T-helper 2 cell (primary cell): ENCODE measurements at places on chromosomes 2 and 18.

GRCh38 chr2:198991431-198991830 lies 466.3 kb downstream of the SATB2 start:
- no peak for DNase-seq

- DNase-seq: no peak
Observed at GRCh38 chr2:119487434-119488244, 36.6 kb downstream of the SCTR start.

GRCh38 chr2:170145191-170145590 lies 32.8 kb upstream of the MYO3B start:
- DNase-seq: no peak

GRCh38 chr2:66236067-66236685 lies 198.7 kb upstream of the MEIS1 start:
- no peak for DNase-seq

- DNase-seq: no peak
Observed at GRCh38 chr18:25253136-25253535, 98.8 kb downstream of the ZNF521 start.

DNA sequence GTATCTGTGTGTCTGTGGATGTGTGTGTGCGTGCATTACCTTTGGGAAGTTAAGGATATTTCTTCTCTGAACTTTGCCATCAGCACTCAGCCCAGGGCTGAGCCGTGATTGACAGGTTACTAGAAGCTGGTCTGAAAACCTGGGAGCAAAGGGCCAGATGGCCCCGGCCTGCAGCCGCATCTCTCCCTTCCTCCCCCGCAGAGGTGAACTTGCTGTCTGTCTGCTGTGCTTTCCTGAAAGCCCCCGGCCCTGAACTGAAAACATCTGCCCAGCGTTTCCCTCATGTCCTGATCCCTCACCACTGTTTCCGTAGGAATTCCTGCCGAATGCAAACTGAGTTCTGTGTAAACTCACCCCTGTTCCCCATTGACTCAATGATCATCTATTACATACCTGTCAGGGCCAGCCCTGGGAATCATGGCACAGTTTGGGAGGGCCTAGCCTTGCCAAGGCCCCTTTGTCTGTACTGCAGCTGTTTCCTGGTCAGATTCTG lies 45.8 kb downstream of the MYCN start:
- no peak for DNase-seq

GRCh38 chr2:167049659-167050058 lies 161.4 kb downstream of the XIRP2 start:
- no peak for DNase-seq
